T-helper 17 cell (primary cell): ENCODE measurements at places on chromosomes 16 and 17. TPM values are rescaled to one million over a fixed set of nuclear protein-coding genes. Genes with fewer than 3 reads are reported as not detected.
A peak's percentile ranks its signal among the peaks of the same experiment; 100 is the strongest.

Gene ASPA
- not detected for total RNA-seq

Gene TBC1D3H
- not detected for total RNA-seq

- H3K36me3 ChIP-seq = no peaks in the 10 kb centered on the region
- H3K27ac ChIP-seq = no peak overlapping the region
- H3K27me3 ChIP-seq = peaks cover 33% of the 10 kb centered on the region
- no peak overlapping the region for H3K4me3 ChIP-seq
- DNase-seq = no peak
Measured at GRCh38 chr17:3447625-3448024, 14.0 kb upstream of the OR1E2 start.

- peak overlapping the region; percentile 99 for H3K27ac ChIP-seq
- no peaks in the 10 kb centered on the region for H3K27me3 ChIP-seq
Measured at GRCh38 chr17:7930841-7931631, 710 bp downstream of the TRAPPC1 start.

Gene CIBAR2
- total RNA-seq = not detected

DNA sequence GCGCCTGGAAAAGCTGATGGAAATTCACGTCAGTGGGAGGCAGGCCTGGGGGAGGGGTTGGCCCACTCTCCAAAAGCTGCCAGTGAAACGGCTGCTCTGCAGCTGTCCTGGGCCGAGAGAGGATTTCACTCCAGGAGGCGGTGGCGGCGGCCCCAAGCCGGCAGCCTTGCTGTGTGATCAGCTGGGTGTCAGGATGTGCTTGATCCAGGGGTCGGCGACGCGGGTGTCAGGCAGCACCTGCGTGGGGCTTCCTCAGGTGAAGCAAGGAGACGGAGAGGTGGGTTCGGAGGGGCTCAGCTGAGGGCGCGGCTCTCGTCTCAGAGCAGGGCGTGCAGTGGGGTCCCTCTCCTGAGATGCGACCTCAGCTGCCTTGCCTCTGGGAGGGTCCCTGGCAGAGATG is 7.0 kb downstream of the CBFA2T3 start:
- no peak for DNase-seq
- peaks cover under 1% of the 10 kb centered on the region for H3K36me3 ChIP-seq
- H3K27me3 ChIP-seq = peaks cover 58% of the 10 kb centered on the region
- H3K4me1 ChIP-seq = peaks cover 16% of the 10 kb centered on the region
- H3K27ac ChIP-seq = no peak overlapping the region
- no peak overlapping the region for H3K4me3 ChIP-seq

- no peaks in the 10 kb centered on the region for H3K4me1 ChIP-seq
- H3K36me3 ChIP-seq = no peaks in the 10 kb centered on the region
- H3K4me3 ChIP-seq = no peak overlapping the region
- DNase-seq = no peak
Measured at GRCh38 chr17:13538841-13539411, 62.8 kb downstream of the HS3ST3A1 start.

DNA sequence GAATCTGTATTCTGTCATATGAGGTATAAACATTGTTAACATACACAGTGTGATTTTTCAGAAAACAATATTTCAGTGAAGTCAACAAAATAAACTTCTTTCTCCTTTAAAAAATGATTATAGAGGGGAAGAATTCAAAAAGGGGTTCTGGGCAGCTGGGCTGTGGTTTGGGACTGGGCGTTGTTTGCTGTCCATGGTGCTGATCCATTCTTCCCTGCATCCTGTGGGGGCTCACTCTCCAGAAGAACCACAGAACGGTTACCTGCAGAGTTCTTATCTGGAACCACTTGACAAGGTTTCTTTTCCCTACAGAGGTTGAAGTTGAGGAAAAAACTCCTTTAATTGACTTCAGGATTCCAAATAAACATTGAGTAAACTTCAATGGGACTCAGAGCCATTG is 1091.0 kb downstream of the CDH8 start:
- no peaks in the 10 kb centered on the region for H3K36me3 ChIP-seq
- H3K27ac ChIP-seq = no peak overlapping the region
- no peaks in the 10 kb centered on the region for H3K4me1 ChIP-seq
- no peak for DNase-seq
- no peak overlapping the region for H3K4me3 ChIP-seq
- H3K27me3 ChIP-seq = no peaks in the 10 kb centered on the region

Gene ZNF750
- total RNA-seq = not detected

- no peaks in the 10 kb centered on the region for H3K27me3 ChIP-seq
- H3K36me3 ChIP-seq = peaks cover 2% of the 10 kb centered on the region
- no peak for DNase-seq
Measured at GRCh38 chr17:61247439-61247838, 152.2 kb upstream of the TBX2 start.

Gene EVI2A
- 34.5 TPM for total RNA-seq

DNA sequence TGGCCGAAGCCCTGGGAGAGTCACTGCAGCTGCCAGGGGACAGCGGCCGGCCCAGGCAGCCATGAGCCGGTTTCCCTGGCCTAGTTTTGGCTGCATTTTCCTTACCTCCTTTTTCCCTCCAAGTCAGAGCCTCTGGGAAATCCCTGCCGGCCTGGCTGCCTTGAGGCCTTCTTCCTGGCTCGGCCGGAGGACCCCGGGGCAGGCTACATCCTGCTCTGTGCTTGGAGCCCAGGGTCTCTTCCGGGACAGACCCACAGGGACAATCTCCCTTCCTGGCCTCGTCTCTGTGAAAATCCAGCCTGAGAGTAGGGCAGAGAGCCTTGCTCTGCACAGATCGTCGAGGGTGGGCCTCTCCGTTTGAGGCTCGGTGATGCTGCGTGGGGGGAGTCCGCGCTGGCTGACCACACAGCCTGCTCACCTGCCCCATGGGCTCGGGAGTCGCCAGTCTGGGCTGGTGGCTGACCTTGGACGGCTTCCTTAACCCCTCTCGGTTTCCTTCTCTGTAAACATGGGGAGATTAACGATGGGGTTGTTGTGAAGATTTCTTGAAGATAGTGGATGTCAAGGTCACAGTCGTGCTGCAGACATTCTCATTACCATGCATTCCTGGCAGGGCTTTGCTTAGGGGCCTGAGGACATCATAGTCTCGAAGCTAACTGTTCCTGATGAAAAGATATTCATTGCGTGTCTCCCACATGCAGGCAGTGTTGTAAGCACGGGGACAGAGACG is 34.8 kb upstream of the CIBAR2 start:
- no peak overlapping the region for H3K27ac ChIP-seq
- peaks cover 10% of the 10 kb centered on the region for H3K4me1 ChIP-seq
- no peak overlapping the region for H3K4me3 ChIP-seq
- H3K36me3 ChIP-seq = peaks cover 7% of the 10 kb centered on the region
- DNase-seq = no peak

GRCh38 chr17:33732116-33732515 is 439.0 kb upstream of the ASIC2 start:
- H3K36me3 ChIP-seq = no peaks in the 10 kb centered on the region
- DNase-seq = no peak
- H3K27ac ChIP-seq = no peak overlapping the region
- H3K4me3 ChIP-seq = no peak overlapping the region
- H3K27me3 ChIP-seq = peaks cover 39% of the 10 kb centered on the region

DNA sequence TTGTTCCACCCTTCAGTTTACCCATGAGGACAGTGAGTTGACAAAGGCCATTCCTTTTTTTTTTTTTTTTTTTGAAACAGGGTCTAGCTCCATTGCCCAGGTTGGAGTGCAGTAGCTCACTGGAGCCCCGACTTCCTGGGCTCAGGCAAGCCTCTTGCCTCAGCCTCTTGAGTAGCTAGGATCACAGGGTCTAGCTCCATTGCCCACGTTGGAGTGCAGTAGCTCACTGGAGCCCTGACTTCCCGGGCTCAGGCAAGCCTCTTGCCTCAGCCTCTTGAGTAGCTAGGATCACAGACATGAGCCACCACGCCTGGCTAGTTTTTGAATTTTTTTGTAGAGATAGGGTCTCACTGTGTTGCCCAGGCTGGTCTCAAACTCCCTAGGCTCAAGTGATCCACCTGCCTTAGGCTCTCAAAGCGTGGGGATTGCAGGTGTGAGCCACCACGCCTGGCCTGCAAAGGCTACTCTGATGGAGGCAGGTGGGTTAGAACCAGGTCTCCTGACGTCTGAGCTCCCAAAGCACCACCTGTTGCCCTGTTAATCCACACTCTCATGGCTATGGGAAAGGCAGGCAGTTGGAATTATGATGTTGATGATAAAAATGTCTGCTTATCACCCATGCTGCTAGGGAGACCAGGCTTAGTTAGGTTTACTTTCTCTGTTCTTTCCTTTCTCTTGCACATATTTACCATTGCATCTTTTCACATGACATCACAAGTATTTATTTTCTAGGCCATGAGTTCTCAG is 65.2 kb downstream of the KSR1 start:
- H3K4me3 ChIP-seq = no peak overlapping the region
- no peak overlapping the region for H3K27ac ChIP-seq
- peaks cover 38% of the 10 kb centered on the region for H3K4me1 ChIP-seq
- no peak for DNase-seq

GRCh38 chr17:62750631-62751051 is 57.5 kb downstream of the MARCHF10 start:
- DNase-seq = no peak
- H3K4me1 ChIP-seq = peaks cover 8% of the 10 kb centered on the region
- peaks cover 4% of the 10 kb centered on the region for H3K36me3 ChIP-seq
- H3K27ac ChIP-seq = no peak overlapping the region

DNA sequence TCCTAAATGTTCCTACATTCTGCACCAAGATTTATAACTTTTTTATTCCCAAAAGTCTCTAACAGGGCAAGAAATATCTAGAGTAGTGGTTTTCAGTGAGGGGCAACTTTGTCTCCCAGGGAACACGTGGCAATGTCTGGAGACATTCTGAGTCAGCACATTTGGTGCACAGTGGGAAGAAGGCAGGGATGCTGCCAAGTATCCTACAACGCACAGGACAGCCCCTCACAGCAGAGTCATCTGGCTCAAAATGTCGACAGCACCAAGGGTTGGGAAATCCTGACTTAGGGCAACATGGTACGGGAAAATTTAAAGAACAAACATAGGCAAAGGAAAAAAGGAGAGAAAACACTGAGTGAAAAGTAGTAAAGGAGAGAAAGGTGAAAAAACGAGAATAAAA is 61.8 kb downstream of the SMG6 start:
- H3K4me1 ChIP-seq = peaks cover 9% of the 10 kb centered on the region
- H3K27me3 ChIP-seq = no peaks in the 10 kb centered on the region
- H3K4me3 ChIP-seq = no peak overlapping the region
- H3K27ac ChIP-seq = no peak overlapping the region
- DNase-seq = no peak

DNA sequence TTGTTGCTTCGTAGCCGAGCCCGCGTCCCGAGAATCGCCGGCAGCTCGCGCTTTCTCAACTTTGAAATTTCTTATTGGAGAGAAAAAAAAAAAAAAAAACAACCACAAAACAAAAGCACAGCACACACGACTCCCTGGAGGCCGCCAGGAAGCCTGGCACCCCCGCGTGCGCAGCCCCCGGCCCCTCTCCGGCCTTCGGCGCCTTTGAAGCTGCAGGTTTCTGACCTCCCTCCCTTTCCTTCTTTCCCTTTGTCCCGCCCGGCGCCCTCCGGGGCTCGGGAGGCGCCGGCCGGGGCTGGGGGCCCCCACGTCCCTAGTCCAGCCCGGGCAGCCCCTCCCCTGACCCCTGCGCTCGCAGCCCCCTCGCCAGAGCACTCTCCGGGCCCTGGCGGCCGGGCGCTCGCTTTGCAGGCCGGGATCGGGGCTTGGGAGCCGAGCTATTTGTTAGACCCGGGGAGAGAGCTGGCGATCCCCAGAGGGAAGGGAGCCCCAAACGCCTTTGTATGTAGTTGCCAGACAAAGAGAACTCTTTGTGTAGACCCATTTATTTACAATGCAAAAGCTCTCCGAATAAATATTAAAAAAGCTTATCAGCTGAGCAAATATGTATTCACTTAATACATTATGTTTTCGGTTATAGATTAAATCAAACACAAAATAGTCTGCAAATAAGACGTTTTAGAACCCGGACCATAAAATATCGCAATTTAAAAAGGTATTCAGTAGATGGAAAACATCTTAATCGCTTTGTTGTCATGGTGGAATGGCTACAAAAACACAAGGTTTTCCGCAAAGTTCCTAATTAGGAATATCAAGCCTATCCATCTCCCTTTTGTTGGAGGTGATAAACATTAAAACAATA is 2.3 kb downstream of the BAHCC1 start:
- H3K4me1 ChIP-seq = peaks cover 30% of the 10 kb centered on the region
- H3K27me3 ChIP-seq = peaks cover 50% of the 10 kb centered on the region
- H3K36me3 ChIP-seq = peaks cover 3% of the 10 kb centered on the region
- no peak for DNase-seq
- peak overlapping the region; percentile 82 for H3K4me3 ChIP-seq
- peak overlapping the region; percentile 37 for H3K27ac ChIP-seq

DNA sequence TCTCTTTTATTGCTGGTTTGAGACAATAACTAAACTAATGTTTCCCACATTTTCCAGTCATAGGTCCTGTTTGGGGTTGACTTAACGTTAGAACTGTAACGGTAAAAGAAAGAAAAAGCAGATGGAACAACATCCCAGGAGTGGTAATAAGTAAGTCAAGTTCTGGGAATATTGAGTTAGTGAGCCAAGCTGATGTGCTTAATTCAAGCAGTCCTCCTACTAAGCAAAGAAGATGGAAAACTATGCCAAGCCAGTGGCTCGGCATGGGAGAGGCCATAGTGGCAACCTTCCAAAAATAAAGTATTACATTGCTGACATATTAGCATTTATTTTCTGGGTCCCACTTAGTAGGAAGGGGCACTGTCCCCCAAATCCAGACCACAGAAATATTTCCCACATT is 161.7 kb upstream of the CDH5 start:
- H3K4me3 ChIP-seq = no peak overlapping the region
- no peaks in the 10 kb centered on the region for H3K4me1 ChIP-seq
- peaks cover 64% of the 10 kb centered on the region for H3K27me3 ChIP-seq
- H3K27ac ChIP-seq = no peak overlapping the region
- no peaks in the 10 kb centered on the region for H3K36me3 ChIP-seq
- no peak for DNase-seq

- DNase-seq = no peak
- H3K36me3 ChIP-seq = no peaks in the 10 kb centered on the region
- H3K27ac ChIP-seq = no peak overlapping the region
Measured at GRCh38 chr16:49458656-49459445, 85.2 kb downstream of the C16orf78 start.

Gene CDH3
- total RNA-seq = 0.37 TPM

- peak within 1 kb of the TSS; percentile 41 for H3K27ac ChIP-seq
- H3K4me3 ChIP-seq = peak within 1 kb of the TSS; percentile 76
- H3K27me3 ChIP-seq = peaks cover 4% of the 10 kb centered on the region
- H3K4me1 ChIP-seq = peaks cover 12% of the 10 kb centered on the region
Measured at GRCh38 chr16:641326-642188, at the start of gene MCRIP2. Gene MCRIP2 (plus strand): TSS chr16:641828. CDS start chr16:641992, 164 bp downstream.

DNA sequence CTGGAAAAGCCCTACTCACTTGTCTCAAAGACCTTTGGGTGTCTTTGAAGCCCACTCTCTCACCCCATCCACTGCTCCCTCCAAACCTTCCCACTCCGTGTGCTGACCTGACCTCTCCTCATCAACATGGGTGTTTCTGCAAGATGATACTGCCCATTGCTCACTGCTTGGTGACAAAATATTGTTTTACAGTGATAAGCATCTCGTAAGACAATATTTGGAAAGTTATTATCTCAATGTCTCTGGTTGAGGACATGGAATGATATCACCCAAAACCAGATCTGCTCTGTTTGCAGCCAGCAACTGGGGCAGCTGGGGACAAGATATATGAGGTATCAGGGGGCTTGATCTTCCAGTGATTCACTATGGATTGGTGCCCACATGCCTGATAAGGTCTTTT is 195.8 kb downstream of the SALL1 start:
- no peak for DNase-seq
- peaks cover 28% of the 10 kb centered on the region for H3K27me3 ChIP-seq
- peaks cover 2% of the 10 kb centered on the region for H3K4me1 ChIP-seq
- H3K36me3 ChIP-seq = no peaks in the 10 kb centered on the region
